Dorsolateral prefrontal cortex (tissue), 122 donors: ENCODE measurements at places on chromosomes 3 and 15. TPM values are rescaled to one million over a fixed set of nuclear protein-coding genes. Genes with fewer than 3 reads are reported as not detected.

The SEMA3G gene
- total RNA-seq = 6.7 TPM

The STAB1 gene
- 66.1 TPM for total RNA-seq

The IQCF5 gene
- total RNA-seq = not detected

The RHOA gene
- total RNA-seq = 220 TPM

The KNG1 gene
- 0.39 TPM for total RNA-seq

The PP2D1 gene
- total RNA-seq = not detected

The GATA2 gene
- 3.8 TPM for total RNA-seq

The TNFSF10 gene
- total RNA-seq = 0.77 TPM

The MEGF11 gene
- 14.5 TPM for total RNA-seq

The CELF6 gene
- total RNA-seq = 22.3 TPM

The GP5 gene
- not detected for total RNA-seq

The IL17RB gene
- 21.4 TPM for total RNA-seq

The GOLGA6B gene
- total RNA-seq = not detected

The IFT57 gene
- total RNA-seq = 50.9 TPM

The ZNF654 gene
- total RNA-seq = 16.0 TPM

The RLBP1 gene
- total RNA-seq = 2.5 TPM

The SLC9C1 gene
- total RNA-seq = not detected

The BFSP2 gene
- not detected for total RNA-seq

The PRRT3 gene
- total RNA-seq = 42.3 TPM

The BOC gene
- 24.7 TPM for total RNA-seq

The OIP5 gene
- not detected for total RNA-seq

The KNL1 gene
- total RNA-seq = 0.72 TPM

The ZNF106 gene
- total RNA-seq = 103 TPM

The FAM3D gene
- total RNA-seq = not detected

The WDR49 gene
- total RNA-seq = 7.2 TPM

The KIF7 gene
- total RNA-seq = 4.8 TPM

The TGM5 gene
- not detected for total RNA-seq

The TEX55 gene
- not detected for total RNA-seq

The LSMEM2 gene
- total RNA-seq = 1.3 TPM

The PLSCR2 gene
- total RNA-seq = not detected

The CFAP92 gene
- total RNA-seq = 5.5 TPM

The ASB14 gene
- not detected for total RNA-seq
